NT2/D1 (cell line): ENCODE measurements at places on chromosomes 3 and 15.

- DNase-seq = no peak
These were observed 78.8 kb upstream of the STRIT1 start for GRCh38 chr3:155372281-155372680.

DNA sequence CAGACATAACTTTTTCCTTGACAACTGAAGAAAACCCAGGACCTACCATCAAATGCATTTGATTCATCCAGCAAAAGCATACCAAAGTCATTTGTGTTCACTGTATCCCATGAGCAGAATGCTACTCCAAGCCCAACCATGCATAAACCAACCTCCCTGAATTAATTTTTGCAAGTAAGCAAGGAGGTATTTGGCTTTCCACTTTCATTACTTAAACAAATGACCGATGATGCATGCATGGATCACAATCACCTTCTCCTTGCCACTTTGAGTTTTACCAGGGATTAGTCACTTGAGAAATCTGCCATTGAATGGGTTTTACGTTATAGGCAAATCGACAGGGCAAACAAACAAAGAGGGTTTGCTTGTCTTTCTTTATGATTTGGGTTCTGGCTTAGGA is 214.8 kb downstream of the FMN1 start:
- no peak for DNase-seq

GRCh38 chr3:114452256-114452655 is 158.4 kb downstream of the TIGIT start:
- no peak for DNase-seq

- no peak for DNase-seq
These were observed 90.8 kb downstream of the ZPLD1 start for GRCh38 chr3:102525624-102526023.

DNA sequence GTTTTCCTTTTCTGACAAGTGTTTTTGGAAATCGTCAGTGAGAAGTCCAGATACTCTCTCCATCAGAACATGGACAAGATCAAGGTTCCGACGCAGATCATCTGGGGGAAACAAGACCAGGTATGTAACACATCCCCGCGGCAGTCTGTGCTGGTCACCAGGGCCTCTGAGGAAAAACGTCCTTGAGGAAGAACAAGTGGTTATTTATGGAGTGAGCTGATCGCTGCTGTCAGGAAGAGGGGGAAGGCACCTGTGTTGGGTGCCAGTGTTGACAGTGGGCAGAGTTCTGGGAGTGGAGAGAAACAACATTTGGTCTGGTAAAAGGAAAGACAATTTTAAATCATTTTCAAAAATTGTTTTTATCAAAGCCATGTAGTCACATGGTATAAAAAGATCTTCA is 20.7 kb upstream of the RPP14 start:
- DNase-seq = no peak

- no peak for DNase-seq
These were observed 315.9 kb downstream of the BCHE start for GRCh38 chr3:165521131-165521871.

- no peak for DNase-seq
These were observed 518.5 kb downstream of the EPHA3 start for GRCh38 chr3:89625945-89626344.

DNA sequence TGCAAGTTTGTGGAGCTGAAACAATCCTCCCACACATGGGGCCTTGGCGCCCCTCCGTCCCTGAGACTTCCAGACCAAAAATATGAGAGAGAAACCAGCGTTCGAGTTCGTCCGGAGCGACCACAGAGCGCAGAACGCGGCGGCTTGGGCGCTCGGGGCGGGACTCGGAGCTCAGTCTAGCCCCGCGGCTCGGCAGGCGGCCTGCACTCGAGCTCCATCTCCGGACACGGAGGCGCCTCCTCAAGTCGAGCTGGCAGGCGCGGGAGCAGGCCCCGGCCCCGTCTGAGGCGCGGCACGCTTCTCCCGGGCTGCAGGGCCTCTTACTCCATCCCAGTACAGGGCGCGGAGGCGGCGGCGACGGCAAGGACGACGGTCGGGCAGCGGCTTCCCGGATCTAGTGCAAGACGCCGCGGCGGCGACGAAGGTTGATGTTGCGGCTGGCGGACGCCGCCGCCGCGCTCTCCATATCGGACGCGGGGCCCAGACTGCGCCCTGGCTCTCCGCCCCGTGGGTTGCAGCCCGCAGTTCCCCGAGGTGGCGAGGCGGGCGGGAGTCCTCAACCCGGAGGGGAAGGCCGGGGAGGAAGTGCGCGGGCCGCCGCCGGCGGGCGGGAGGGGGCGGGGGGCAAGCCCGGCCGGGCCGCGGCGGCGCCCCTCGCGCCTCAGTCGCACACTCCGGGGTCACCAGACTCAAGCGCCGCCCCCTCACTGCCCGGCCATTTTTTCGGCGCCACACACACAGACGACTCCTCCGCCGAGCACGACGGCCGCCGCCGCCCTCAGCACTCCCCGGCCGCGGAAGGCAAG is 674 bp downstream of the MSL2 start:
- DNase-seq = no peak

DNA sequence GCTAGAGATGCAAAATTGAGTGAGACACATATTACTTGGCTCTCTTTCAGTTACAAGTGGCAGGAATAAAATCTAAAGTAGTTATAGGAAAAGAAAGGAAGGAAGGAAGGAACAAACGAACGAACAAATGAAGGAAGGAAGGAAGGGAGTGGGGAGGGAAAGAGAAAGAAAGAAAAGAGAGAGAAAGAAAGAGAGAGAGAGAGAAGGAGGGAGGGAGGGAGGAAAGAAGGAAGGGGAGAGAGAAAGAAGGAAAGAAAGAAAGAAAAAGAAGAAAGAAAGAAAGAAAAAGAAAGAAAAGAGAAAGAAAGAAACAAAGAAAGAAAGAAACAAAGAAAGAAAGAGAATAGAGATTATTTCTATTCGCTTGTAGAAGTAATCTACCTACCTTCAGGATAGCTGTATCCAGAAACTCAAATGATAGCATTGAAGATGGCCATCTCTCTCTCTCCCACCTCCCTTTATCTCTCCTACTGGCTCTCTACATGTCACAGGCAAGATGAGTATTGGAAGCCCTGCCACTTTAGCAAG is 229.7 kb upstream of the TLE3 start:
- DNase-seq = no peak

DNA sequence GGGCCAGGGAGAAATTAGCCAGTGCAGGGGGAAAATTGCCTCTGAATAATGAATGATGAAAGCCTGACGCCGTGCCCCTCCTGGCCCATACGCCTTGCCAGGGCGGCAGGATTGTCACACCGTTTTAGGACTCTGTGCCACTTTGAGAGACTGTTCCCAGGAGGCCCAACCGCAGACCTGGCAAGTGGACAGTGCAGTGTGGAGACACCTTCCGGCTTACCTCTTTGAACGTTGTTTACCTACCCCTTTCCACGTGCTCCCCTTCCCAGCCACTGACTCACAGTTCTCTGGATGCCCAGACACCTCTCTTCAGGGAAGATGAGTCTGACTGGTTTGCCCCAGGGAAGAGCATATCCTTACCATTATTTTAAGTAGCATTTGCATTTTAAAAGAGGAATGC is 84.0 kb upstream of the PXYLP1 start:
- peak; percentile 5 for DNase-seq

- DNase-seq = no peak
These were observed 19.3 kb downstream of the ALCAM start for GRCh38 chr3:105385819-105386508.

DNA sequence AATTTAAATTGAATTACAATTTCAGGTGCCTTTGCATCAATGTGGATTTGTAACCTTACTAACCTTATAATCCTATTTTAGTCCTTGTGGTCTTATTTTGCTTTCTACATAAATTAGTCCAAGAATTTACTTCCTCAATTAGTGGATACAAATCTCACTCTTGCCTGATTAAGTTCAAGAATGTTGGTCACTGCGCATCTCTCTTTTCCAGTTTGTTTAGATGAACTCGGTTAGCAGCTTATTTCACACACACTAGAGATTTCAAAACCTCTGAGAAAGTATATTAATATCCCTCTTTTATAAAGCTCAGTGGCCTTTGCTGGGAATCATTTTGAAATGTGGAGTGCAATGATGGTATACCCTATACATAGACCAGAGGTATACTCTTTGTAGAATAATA is 243.4 kb downstream of the DTWD1 start:
- DNase-seq = no peak

DNA sequence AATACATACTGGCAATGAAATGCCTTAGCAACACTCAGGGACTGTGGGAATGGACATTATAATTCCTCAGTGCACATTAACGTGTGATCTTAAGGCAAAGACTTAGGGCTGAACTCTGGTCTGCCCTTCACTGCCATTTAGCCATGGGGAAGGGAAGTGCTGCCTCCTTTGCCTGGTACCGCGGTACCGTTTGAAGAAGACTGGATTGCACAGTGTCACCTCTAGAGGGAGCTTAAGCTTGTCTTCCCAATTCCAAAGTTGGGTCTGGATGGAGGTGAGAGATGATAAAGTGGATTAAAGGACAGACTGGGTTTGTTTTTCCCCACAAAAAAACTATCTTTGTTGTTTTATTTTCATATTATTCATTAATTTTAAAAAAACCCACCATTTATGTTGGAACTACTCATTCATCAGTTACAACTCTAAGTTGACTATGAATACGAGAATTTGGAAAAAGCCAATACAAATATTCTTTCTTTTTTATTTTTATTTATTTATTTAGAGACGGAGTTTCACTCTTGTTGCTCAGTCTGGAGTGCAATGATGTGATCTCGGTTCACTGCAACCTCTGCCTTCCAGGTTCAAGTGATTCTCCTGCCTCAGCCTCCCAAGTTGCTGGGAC is 60.0 kb upstream of the SYN2 start:
- peak; percentile 62 for DNase-seq

DNA sequence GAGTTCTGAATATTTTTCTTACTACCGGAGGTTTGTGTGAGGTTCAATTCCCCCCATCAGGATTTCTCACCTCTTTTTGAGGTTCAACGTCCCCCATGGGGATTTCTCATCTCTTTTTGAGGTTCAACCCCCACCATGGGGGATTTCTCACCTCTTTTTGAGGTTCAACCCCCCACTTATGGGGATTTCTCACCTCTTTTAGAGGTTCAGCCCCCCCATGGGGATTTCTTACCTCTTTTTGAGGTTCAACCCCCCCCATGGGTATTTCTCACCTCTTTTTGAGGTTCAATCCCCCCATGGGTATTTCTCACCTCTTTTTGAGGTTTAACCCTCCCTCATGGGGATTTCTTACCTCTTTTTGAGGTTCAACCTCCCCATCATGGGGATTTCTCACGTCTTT is 26.3 kb downstream of the NDUFB4 start:
- DNase-seq = no peak

DNA sequence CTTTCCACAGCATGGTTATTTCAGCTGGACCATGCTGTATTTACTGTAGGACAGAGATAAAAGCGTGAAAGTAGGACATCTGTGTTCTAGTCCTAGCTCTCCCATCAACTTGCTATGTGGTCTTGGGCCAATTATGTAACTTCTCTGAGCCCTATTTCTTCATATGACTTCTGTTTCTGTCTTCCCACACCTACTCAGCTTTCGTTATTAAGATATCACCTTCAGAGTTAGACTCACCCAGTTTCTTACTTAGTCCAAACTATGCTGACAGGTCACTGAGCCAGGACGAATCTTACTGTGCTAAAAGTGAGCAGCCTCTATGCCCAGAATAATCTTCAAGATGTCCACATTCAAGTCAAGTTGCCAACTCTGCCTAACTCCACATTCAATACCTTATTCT is 283.7 kb downstream of the IL5RA start:
- DNase-seq = no peak

DNA sequence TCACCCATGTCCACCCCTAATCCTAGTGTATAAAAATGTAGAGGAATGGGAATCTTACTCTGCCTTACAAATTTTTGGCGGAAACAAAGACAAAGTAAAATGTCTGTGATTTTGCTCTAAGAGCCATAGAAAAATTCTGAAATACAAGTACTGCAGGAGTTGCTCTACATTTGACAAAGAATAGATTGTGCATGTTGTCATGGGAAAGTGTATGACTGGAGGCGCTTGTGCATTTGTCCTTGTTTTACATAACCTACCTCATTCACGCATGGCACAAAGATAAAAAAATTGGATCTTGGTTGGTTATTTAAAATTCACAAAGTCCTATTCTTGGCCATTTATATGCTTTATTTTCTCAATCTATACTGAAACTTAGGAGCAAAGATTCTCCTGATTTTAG is 2.0 kb upstream of the TUSC7 start:
- DNase-seq = no peak

- DNase-seq = no peak
These were observed 28.5 kb downstream of the TMEM212 start for GRCh38 chr3:171871392-171872274.

DNA sequence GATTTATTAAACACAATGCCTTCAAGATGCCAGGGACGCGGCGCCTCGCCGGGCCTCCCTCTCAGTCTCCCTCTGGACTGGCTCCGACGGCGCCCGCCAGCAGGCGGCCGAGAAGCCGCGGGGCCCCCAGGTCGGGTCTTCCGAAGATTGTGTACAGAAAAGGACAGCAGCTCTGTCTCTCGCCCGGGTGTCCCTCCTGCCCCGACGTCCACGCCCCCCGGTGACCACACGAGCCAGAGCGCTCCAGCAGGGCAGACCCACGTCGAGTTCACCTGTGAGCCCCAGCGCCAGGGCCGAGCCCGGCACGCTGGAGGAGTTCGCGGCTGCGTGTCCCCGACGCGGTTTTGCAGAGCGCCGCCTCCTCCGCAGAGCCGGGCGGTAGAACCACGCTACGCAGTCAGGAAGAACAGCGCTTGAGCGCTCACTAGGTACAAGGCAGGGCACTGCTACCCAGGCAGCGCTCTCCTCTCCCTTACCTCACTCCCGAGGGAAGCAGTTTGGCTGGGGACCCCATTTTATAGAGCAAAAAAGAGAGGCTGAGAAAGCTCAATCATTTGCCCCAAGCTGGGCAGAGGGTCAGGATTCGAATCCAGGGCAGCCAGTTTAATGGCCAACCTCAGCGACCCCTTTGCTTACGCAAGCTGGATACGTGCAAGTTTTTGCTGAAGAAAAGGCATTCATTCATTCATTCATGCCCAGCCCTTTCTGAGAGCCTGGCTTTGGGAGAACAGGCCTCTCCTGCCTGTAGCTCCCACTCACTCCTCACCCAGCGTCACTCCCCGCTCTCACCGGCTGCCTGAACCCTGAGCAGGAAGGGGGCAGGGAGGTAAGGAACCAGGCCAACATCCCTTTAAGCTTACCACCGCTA is 3.0 kb upstream of the TLE3 start:
- no peak for DNase-seq

DNA sequence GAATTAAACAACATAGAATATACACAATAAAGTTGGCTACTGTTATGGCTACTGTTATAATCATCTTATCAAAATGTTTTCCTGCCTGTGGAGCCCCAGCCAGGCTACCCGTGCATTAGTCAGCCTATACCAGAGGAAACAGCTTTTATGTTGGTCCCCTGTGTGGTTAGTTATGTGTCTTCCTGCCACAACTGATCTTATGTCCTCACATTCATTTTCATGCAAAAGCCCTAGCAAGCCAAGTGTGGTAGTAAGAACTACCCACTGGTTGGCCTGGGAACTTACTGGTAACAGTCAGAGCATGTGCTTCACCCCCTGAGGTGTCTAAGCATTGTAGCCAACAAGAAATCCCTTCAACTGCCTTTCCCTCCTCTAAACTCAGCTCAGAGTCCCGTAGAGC is 21.8 kb downstream of the MGLL start:
- DNase-seq = peak; percentile 35

GRCh38 chr3:144109944-144110343 is 138.3 kb downstream of the DIPK2A start:
- no peak for DNase-seq

GRCh38 chr3:187795207-187795960 is 50.1 kb upstream of the BCL6 start:
- DNase-seq = no peak
